ENCODE measurements at places on chromosomes 13 and 19.

- peak; percentile 87 for DNase-seq
Measured at GRCh38 chr19:18000915-18001776, 6.8 kb upstream of the ARRDC2 start.

- DNase-seq, result no peak
Measured at GRCh38 chr13:82292334-82292733, 1589.9 kb downstream of the SLITRK1 start.

DNA sequence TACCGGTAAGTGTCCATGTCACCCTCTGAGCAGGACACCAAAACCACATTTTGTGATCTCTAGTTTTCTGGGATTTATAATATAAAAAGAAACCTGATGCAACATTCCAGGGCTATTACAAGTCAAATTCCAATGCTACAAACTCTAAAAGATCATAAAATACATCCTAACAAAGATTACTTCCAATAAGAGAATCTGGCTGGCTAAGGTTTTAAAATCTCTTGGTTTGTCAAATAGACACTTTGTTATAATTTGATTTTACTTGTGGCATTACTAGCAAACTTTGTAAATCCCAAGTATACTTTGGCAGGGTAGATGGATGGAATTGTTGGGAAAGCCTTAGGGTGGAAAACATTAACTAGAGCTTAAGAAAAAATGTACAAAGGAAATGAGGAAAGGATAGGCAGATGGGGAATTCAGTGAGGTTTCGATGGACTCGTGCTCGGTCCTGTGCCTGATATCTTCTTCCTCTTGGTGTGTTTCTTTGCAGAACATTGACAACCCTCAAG, 74.0 kb upstream of the POMP start:
- no peak for DNase-seq

DNA sequence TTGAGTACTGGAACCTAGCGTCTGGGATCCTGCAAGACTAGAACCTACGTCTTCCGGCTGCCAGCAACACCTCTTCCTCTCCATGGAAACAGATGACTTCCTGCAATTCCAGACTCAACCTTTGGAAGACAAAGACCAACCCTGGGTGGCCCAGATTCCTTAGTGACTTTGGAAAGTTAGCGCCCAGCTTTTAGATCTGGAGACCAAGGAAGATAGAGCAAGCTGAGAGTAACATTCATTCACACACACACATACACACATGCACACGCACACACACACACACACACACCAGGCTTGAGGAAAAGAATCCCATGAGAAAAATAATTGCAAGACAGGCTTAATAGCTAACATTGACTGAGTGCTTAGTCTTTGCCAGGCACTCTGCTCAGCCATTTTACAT, 788.9 kb downstream of the UQCRFS1 start:
- DNase-seq, result no peak

- DNase-seq, result peak; percentile 34
Measured at GRCh38 chr19:54114340-54115108, 933 bp downstream of the TFPT start.

GRCh38 chr13:59658738-59659330, 504.9 kb downstream of the DIAPH3 start:
- DNase-seq, result no peak

- DNase-seq, result no peak
Measured at GRCh38 chr19:39825531-39826076, 8.4 kb downstream of the DYRK1B start.

- DNase-seq, result no peak
Measured at GRCh38 chr13:100796463-100796862, 121.9 kb upstream of the TMTC4 start.

DNA sequence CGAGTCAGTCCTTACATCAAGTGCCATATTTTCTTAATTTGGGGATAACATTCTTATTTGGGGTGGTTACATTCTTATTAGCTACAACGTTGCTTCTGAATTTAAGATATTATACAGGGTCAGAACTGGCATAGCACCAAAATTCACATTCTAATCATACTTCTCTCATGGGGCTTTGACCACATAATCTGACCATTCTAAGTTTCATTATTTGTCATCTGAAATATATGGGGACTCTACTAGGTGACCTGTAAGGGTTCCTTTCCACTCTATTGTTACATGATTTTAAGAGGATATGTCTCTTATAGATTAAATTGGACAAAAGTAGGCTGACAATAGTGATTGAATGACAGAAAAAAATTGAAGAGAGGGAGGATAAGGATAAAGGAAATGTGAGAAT, 536.5 kb downstream of the KCTD12 start:
- no peak for DNase-seq

- DNase-seq, result no peak
Measured at GRCh38 chr19:19900139-19900728, 512 bp upstream of the ZNF93 start.

DNA sequence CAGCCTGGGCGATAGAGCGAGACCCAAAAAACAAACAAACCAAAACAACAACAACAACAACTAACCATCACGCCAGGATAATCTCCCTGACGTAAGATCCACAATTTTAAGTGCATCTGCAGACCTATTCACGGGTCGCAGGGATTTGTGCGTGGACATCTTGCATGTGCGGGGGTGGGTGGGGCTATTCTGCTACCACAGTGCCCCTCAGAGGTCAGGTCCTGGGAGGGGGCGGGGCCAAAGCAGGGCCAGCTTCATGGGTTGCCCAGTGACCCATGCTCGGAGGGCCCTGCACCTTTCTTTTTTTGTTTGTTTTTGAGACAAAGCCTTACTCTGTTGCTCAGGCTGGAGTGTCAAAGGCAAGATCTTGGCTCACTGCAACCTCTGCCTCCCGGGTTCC, 2.6 kb upstream of the CDC42EP5 start:
- no peak for DNase-seq

DNA sequence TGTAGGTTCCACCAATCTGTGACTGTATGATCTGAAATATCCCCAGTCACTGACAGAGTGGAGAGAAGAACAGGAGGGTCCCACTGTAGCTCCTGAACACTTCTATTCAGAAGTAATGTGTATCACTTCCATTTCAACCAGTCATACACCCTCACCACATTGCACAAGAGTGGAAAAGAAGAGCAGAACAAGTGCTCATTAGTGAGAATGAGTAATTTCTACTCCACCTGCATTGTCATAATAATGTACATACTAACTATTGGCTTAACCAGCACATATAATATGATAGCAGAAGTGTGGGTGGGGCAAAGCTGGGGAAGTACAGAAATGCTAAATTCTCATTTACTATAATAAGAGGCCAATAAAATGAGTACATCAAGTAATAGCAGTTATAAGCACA, 342.7 kb downstream of the LMO7 start:
- no peak for DNase-seq

- peak; percentile 35 for DNase-seq
Measured at GRCh38 chr19:11261971-11262839, at the start of gene DOCK6. DOCK6 (minus strand) TSS chr19:11262524; CDS start chr19:11262440, 84 bp downstream.

- DNase-seq, result no peak
Measured at GRCh38 chr13:43991773-43992201, 112.1 kb downstream of the LACC1 start.

DNA sequence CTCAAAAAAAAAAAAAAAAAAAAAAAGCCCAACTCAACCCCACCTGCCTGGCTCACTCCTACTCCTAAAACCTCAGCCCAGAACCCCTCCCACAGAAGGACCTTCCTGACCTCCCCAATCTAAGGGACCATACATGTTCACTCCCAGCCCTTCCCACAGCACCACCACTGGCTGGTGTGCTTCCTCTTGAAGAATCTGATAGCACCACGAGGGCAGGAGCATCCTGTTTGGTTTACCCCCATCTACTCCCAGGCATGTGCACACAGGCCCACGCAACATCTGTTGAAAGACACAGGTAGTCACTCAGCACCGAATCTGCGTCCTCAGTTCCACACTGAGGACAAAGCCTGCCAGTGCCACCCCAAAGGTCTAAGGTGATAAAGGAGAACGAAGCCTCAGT, 8.2 kb downstream of the LATS2 start:
- no peak for DNase-seq

GRCh38 chr13:99523838-99524237, 22.6 kb downstream of the TM9SF2 start:
- no peak for DNase-seq

DNA sequence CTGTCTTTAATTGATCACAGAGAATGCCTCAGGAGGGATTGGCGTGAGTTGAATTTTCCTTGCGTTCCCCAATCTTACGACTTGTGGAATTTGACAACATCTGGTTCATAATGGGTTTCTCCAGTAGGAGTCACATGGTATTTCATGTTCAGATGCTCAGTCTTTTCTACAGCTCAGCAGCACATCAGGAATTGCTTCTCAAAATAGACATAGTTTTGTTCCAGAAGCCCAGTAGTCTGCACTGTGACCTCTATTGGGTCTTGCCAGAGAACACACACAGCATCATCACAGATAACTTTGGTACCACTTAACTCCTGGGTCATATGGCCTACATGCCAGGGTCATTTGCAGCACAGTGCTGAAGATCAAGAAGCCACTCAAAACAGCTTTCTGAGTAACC, 282.5 kb upstream of the HTR2A start:
- DNase-seq, result no peak

DNA sequence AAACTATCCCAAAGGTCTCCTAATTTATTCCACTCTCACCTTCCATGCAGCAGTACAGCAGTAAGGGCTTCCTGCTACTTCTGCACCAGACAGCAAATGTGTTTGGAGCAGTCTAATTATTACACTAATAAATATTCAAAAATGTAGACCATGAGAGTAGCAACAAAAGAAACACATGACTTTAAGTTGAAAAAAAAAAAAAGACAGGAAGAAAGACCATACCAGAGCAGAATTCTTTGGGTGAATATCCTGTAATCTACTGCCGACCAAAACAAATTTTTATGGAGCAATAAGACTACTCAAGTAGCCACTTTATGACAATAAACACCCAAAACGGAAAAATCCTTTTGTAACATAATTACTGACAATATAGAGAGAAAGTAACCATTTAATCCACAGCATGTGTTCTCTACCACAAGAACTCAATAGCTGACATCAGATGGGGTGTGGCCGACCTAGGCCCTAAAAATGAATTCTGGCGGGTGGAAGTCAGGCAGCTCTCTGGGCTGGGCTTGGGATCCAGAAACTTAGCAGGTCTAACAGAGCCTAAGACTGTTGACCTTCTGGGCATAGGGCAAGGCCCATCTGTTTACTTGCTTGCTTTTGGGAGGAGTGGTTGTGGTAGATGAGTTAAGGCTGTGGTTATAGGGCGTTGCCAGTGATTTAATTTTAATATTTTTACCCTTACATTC, 4.6 kb downstream of the KLF12 start:
- DNase-seq, result no peak

DNA sequence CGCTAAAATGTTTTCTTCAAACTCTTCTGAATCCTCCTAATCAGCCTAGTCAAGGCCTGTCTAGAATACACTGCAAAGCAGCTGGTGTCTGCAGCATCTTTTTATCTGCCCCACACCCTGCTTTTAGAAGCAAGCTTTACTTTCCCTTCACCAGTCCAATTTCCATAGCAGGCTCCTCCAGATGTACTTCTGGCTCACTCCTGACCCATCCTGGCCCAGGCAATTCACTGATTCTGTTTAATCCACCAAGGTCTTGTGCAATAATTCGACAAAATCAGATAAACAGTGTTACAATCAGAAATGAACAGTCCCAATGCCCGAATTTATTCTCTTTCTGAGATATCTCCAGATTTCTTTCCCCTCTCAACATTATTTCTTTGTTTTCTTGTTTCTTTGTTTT, 415.2 kb upstream of the SGCG start:
- no peak for DNase-seq

DNA sequence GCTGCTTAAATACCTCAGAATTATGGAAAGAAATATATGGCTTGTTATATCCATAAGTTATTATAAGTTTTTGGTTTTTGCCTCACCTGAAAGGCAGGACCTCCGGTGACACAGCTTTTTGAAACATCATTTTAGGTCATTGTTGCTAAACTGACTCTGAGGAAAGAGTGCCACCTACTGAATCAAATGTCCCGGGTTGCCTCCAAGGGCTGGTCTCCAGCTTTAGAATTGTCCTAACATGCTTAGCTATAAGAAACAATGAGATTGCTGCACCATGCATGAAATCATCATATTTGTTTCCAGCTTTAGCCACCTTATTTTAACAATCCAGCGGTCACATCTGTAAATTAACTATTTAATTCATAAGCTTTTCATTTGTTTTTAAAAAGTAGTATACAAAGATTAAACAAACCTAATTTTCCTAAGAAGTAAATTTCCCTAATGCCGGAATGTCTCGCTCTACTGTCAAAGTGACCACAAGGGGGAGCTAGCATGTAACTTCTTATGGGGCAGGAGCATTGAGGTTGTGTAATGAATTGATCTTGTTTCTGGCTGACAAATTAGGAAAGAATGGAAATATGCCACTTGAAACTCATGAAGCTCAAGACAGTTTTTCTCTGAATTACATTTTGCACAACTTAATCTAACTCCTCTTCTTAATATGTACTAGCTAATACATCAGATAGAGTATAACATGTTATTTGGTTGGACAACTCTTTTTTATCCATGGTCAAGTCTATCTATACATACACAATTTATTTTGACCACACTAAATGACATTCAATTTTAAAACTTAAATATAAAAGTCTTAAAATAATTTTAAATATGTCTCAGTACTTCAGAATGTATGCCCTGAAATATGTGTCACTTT, 6.7 kb upstream of the PCDH17 start:
- DNase-seq, result no peak

DNA sequence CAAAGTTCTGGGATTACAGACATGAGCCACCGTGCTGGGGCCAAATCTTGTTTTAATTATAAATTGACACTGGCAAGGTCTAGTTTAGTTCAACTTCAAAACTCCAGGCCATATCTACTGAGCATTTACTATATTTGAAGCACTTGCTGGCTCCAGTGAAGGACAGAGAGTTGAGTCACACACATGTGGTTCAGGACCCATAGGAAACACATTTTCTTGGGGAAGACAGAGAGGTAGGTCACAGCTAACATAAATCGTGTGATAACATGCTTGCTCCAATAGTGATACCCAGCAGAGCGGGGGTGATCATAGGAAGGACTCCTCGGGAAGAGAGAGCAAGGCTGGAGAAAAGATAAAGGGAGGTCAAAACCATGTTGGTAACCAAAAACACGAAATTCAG, 170.6 kb upstream of the TSC22D1 start:
- DNase-seq, result no peak

- DNase-seq, result no peak
Measured at GRCh38 chr19:8806661-8807060, 25.4 kb downstream of the ZNF558 start.

DNA sequence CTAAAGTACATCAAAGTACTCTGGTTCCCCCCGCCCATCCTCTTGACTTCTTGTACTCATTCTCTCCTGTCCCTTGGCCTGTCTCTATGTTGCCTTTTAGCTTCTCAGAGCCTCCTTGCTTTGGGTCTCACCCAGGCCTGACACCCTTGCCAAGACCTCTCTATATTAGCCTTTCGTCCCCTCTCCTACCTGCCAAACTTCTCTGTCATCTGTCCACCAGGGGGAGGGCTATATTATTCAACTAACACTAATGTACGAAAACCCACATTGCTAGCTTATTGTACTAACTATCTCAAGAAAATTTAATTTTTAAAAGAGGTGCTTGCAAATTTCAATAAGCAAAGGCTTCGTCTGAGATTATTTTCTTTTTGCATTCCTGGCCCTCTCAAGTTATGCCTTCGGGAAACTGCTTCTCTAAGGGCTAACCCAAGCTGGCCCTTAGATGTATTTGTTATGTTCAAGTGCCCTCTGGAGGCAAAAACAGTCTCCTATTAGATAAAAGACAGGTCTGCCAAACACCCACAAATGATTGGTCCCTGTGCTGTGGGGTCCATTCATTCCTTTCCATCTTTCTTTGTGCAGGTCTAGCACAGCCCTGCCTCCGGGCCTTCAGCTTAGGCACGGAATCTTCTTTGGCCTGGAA, 6.3 kb upstream of the MRPS31 start:
- DNase-seq, result peak; percentile 21

- no peak for DNase-seq
Measured at GRCh38 chr19:52991484-52991883, 22.2 kb upstream of the ERVV-1 start.
